ENCODE measurements at places on chromosomes 16 and 17.
A peak's percentile ranks its signal among the peaks of the same experiment; 100 is the strongest.

DNA sequence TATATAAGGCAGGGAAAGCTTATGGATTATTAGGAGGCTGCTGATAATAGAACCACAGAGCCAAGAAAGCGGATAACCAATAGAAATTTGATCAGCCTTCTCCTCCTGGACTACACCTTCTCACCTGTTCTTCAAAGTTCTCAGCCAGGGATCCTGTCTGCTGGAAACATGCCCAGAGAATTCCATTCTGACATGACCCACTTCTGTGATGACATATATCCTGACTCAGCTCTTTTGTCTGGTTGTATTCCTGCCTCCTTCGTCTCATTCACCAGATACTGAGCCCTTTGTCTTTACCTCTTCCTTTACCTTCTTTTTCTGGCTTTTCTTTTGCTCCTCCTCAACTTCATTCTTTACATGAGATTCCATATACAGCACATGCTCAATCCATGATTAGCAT is 576.1 kb downstream of the CDH11 start:
- DNase-seq, result no peak

GRCh38 chr16:12758670-12759558 is 44.8 kb downstream of the CPPED1 start:
- no peak for DNase-seq

DNA sequence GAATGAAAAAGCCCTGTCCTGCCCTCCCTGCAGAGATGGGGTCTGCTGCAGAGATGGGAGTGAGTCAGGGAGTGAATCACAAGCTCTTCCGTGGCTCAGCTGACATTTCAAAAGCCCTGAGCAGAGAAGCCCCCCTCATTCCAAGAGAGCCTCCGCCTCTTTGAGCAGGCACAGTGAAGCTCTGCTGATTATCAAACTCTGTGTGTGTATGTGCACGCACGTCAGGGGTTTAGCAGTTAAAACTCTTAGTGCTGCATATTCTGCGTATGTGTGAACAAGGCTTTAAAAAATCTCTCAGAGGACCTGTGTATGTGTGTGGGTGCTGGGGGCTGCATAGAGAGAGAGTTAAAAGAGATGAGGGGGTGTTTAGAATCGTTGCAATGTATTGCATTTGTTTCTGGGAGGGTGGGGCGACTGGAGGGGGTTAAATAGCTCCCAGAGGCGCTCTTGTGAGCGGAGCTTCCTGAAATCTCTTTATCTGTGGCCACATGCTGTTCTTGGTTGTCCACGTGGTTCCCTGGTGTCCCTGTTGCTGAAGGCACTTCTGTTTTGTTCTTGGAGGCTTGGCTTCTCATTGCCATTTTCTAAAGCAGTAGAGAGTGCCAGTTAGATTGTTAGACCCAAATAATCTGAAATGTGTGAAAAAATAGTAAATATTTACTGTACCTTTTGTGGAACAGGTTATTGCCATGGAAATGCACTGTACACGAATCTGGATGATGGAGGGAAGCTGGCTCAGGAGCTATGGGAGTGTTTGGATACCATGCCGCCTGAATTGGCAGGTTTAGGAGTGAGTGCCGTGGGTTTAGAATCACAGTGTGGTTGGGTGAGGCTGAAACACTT is 116.6 kb downstream of the PRKCB start:
- no peak for DNase-seq

DNA sequence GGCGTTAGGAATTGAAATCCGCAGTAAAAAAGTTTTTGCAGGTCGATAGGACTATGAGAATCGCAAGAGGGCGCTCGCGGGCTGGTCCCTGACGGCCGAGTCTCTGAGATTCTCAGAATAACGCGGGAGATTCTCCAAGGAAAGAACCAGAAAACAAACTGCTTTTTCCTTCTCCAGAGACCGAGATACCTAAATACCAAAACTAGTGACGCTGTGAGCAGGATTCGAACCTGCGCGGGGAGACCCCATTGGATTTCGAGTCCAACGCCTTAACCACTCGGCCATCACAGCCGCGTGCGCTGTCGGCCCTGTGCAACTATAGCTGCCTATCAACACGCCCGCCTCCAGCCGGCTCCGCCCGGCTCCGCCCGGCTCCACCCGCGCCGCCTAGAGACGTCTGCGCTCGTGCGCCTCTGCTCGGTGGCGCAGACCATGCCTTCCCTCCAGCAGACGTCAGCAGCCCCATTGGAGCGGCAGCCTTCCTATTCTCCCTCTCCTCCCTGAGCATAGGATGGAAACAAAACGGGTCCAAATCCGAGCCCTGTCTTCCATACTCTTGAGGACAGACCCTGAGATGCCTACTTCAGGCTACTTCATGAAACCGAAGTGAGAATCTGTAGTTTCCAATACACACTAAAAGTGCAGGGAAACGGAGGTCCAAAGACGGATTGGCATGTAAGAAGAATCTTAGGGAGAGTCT is 13.4 kb downstream of the PER1 start:
- DNase-seq, result peak; percentile 90

DNA sequence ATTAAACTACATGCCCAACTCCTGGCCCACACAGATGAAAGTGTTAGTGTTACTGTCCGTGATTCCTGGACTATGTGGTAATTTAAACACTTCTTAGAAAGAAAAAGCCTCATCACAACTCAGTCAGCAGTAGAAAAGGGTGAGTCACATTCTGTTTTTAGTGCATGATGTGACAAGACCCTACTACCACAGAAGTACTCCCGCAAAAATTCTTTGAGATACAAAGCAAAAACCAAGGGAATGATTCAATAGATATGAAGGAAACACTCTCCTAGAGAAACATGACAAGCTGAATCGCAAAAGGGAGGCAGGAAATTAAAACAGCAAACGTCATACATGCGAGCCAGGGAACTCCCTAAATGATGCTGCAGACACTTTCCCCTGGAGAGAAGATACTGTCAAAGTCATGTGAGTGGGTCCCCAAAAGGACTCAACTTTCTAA is 14.4 kb downstream of the SNN start:
- DNase-seq, result no peak

DNA sequence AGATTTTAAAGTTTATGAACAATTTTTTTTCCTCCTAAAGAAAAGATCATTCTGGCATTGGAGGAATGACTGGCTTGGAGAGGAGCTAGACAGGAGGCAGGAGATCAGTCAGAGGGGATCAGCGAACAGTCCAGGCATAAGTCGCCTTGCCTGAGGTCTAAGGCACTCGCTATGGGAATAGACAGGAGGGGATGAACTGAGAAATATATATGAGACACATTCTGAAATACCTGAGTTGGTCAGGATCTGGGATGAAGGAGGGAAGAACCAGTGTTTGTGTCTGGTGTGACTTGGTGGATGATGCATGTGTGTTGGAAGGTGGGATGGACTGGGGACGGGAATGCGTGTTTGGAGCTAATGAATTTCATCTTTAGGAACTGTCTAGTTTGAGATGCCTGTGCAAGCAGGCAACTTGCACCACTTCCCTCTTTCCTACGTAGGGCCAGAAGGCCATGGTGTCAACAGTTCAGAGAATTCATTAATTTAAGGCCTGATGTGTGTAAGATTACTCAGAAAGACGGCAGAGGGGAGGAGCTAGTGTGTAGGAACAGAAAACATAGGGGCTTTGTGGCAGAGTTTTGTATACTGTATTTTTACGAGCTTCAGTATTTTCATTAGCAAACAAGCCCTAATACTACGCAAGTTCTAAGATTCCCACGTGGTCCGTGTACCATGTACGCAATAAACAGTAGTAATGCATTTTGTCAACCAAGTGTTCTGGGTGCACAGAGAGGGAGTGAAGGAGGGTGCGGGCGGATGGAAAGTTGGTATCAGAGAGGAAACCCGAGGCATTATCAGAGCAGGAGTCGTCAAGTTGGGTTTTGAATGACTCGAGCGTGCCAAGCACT is 825 bp downstream of the HEATR6 start:
- DNase-seq, result peak; percentile 6

DNA sequence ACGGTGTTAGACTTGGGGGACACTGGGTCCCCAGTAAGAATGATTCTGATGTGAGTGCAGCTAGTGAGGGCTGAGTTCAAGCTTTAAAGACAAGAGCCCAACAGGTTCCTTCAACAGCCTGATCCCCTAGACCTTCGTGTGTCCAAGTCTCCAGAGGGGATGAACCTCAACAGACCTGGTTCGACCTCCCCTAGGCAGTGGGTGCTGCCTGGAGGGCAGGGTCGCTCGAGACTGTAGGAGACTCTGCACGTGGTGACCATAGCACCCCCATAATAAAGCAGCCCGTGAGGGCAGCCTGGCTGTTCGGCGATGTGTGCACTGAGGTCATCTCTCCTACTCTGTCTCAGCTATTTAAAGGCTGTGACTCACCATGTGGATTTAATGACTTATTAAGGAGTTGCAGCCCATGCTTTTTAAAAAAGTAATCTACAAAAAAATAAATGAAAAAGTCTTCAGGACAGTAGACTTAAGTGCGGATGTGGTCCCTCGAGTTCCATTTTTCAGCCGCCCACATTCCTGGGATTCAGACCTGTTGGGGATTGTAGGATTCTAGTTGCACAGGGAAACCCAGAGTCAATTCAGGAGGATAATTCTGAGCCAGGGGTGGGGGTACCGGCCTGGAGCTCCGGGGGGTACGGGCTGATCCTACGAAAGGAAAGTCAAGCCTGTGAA is 23.4 kb upstream of the METRNL start:
- DNase-seq, result no peak

GRCh38 chr16:89167425-89167941 is 4.1 kb upstream of the CDH15 start:
- DNase-seq, result peak; percentile 72

- no peak for DNase-seq
These were observed 59.0 kb upstream of the RBFOX3 start for GRCh38 chr17:79669861-79670260.

- DNase-seq, result peak; percentile 43
These were observed 58.5 kb downstream of the TMEM132E start for GRCh38 chr17:34637548-34638525.

All from stimulated activated CD8-positive, alpha-beta memory T cell treated with anti-CD3 and anti-CD28 coated beads, Interleukin-4, amount 100 ng/mL, for 1 hour (primary cell).